HuH-7 (cell line): ENCODE measurements at places on chromosomes 7 and 10.

- no peak for DNase-seq
Measured at GRCh38 chr10:132685921-132686680, 99.8 kb downstream of the NKX6-2 start.

- DNase-seq, result no peak
Measured at GRCh38 chr7:73363225-73364005, 35.5 kb downstream of the FKBP6 start.

DNA sequence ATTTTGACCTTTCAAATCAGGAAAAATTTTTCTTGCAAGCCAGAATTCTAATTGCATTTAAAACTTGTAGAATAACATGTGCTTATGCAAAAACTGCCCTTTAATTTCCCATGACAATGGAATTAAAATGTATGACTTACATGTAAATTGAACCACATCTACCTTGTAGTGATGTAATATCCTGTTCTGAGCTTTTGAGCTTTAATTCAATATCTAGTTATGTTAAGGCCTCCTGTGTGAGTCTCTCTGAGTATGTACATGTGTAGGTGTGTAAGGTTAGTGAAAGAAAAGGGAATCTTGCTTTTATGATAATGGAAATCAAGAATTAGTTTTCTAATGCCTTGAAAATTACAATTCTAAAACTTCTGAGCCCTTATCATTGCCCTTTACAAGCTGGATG, 344.8 kb upstream of the AKR1E2 start:
- DNase-seq, result no peak

- no peak for DNase-seq
Measured at GRCh38 chr10:131929122-131929845, 28.5 kb downstream of the PPP2R2D start.

- no peak for DNase-seq
Measured at GRCh38 chr7:75757860-75758259, 14.2 kb downstream of the CCL26 start.

DNA sequence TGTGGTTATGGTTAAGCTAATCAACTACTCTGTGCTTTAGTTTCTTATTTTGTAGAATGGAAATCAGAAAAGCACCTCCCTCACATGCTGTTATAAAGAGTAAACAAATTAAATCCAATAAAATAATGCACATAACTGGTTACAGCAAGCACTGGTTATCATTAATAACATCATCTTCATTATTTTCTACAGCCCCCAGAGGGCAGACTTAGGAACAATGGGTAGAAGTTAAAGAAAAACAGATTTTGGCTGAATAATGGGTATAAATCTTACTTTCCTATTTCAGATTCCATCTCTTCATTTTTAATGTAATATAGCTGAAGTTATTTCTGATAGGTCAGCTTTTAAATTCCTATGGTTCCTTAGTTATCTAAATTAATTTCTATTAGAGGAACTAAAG, 126.5 kb downstream of the DOCK4 start:
- DNase-seq, result no peak

DNA sequence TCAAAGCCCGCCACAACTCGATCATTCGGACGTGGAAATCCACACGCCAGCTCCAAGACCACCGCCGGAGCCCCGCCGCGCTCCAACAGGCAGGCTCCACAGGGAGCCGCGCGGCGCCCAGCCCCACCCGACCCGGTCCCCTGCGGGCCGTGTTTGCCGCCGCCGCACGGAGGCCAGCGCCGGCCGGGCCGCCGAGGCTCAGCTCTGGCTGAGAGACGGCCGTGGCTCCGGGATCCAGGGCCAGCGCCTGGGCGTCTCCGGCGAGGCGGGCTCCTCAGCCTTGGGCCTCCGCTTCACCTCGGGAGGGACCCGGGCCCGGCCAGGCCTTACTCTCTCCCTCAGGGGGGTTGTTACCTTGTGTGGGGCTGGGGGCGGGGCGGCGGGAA, 333 bp downstream of the SMNDC1 start:
- no peak for DNase-seq

GRCh38 chr10:80693565-80693964, 155.9 kb downstream of the SH2D4B start:
- no peak for DNase-seq

DNA sequence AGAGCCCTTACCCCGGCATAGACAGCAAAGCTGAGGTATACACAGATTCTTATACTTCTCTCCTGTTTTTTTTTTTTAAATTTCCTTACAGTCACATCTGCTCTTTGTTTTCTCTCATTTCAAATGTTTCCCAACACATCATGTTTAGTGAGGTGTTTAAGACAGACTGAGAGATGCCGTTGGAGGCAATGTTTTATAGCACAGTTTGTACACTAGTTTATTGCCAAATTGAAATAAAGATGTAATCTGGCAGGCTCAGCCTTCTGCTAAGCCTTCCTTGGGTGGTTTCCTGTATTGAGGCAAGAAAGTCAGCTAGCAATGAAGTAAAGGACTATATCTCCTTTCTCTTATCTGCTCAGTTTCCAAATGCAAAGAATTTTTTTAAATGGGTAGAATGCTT, 393.4 kb downstream of the SORCS1 start:
- no peak for DNase-seq

- no peak for DNase-seq
Measured at GRCh38 chr7:27395626-27396025, 153.0 kb downstream of the EVX1 start.

DNA sequence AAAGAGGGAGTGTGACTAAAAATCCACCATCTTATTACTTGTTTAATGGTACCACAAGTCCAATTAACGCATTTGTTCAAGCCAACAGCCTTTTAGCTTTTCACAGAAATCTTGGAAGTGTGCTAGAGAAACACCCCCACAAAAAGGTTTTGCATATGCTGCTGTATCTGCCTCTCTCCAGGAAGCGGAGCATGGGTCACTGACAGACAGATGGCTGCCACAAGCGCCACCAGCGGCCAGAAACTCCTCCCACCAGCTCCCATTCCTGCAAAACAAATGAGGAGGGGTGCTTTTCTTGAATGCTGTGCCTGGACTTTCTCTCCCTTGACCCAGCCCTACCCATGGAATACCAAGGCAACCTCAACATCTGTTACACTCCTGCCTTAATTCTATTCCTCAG, 176.3 kb upstream of the LRGUK start:
- DNase-seq, result no peak

- no peak for DNase-seq
Measured at GRCh38 chr10:2543142-2543886, 524.0 kb upstream of the PFKP start.

DNA sequence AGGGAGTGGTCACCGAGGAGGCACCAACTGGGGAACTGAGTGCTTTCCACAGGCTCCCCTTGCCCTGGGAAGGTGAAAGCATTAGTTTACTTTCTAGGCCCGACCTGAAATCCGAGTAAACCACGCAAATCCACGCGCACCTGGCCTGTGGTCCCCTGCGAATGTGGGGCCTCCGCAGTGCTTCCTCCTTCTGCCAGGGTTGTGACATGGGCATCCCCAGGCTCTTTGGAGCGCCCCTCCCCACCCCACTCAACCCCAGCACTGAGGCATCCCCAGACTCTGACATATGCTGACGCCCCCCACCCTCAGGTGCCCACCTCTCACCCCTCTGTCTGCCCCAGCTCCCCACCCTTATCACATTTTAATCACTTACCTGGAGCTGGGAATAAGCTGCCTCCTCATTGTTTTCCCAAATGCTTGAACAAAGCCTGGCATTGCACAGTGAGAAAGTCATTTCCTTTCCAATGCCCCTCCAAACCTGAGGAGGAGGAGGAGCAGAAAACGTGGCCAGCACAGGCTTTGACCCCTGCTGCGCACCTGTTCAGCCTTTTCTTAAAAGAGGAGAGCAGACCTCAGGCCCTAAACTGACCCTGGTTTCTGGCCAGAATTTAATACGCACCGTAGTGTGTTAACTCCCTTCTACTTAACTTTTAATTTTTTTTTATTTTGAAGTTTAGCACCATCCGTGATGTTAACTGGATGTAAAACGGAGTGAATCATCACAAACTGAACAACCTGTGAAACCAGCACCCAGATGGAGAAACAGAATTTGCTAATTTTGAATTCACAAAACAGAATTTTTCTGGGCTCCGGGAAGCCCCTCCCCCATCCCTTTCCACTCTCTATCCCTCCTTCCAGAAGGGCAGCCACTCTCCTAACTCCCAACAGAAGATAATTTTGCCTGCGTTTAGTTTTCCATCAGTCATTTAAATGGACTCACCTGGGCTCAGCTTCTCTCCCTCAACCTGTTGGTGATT, 129.4 kb downstream of the WDR11 start:
- no peak for DNase-seq

GRCh38 chr10:63667596-63668480, 146.6 kb downstream of the REEP3 start:
- DNase-seq, result no peak

DNA sequence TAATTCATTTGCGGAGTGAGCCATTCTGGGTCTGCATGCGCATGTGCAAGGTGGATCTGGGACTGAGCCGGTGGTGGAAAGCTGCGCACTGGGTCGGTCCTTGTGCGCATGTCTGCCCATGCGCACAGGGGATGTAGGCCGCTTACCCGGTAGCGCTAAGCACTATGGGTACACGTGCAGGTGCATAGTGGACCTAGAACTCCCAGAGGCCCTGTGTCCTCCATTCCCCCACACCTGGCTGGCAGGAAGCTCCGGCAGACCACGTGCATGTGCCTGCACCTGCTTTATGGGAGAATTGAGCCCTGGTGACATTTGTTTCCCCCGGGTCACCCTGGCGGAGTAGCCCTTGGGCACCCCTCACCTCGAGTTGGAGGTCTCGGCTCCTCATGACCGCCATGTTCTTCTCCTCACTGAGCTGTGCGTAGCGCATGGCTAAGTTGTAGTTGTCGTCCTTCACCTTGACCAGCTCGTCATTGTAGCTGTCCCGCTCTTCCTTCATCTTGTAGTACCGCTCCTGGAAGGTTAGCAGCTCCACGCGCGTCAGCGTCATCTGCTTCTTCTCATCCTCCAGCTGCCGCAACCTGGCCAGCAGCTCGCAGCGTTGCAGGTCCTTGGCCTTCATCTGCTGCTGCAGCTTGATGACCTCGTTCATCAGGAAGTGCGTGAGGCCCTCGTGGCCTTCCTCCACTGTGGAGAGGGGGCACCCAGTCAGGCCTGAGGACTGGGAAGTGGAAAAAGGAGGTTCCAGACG, 99.6 kb downstream of the CARD11 start:
- no peak for DNase-seq

- DNase-seq, result no peak
Measured at GRCh38 chr7:93992421-93993110, 11.6 kb downstream of the BET1 start.

GRCh38 chr7:74429153-74429747, 24.5 kb upstream of the GTF2IRD1 start:
- no peak for DNase-seq

DNA sequence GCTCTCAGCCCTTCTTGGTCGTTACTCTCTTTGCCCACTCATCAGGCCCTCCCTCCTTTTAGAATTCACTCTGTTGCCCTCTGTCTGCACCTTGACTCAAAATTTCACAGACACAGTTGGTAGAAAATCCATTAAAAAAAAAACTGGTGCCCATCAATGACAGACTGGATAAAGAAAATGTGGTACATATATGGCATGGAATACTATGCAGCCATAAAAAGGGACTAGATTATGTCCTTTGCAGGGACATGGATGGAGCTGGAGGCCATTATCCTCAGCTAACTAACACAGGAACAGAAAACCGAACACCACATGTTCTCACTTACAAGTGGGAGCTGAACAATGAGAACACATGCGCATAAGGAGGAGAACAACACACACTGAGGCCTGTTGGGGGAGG, 115.7 kb downstream of the PARP12 start:
- DNase-seq, result no peak

GRCh38 chr7:128781851-128782250, 6.3 kb upstream of the OPN1SW start:
- no peak for DNase-seq

- no peak for DNase-seq
Measured at GRCh38 chr7:105228555-105228954, 160.2 kb downstream of the SRPK2 start.
